ENCODE measurements at places on chromosomes 6 and 20.

DNA sequence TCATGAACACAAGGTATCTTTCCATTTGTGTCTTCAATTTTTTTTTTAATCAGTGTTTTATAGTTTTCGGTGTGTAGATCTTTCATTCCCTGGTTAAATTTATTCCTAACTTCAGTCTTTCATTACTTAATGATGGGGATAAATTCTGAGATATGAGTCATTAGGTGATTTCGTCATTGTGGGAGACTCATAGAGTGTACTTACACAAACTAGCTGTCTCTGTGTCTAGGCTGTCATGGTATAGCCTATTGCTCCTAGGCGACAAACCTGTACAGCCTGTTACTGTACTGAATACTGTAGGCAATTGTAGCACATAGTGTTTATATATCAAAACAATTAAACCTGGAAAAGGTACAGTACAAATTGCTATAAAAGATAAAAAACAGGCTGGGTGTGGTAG lies 42.1 kb downstream of the SMAP1 start:
- no peak for DNase-seq

GRCh38 chr6:162777091-162777490 lies 49.3 kb downstream of the PACRG start:
- no peak for DNase-seq

- no peak for DNase-seq
Observed at GRCh38 chr6:129590408-129591022, 119.5 kb downstream of the ARHGAP18 start.

- DNase-seq, result no peak
Observed at GRCh38 chr20:61558726-61559125, 306.7 kb downstream of the CDH4 start.

DNA sequence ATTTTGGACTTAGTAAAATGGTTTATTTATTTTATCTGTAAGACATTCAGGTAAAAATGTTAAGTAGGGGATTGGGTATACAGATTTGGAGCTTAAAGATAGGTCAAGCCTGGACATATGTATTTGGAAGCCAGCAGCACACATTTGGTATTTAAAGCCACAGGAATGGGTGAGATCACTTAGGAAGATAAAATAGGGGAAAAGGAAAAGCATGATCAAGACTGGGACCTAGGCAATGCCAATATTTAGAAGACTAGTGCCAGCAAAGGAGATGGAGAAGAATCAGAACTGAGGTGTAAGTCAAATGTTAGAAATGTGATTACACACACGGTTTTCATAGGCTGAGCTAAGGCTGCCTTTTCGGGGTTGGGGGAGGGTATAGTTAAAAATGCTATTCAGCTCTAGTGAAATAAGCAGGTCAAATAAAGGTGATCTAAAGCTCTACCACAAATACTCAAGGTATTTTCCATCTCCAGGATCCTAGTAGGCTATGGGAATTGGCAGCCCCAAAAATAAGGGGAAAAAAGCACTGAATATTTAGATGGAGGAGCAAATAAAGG lies 20.6 kb downstream of the SLC2A12 start:
- DNase-seq, result no peak

DNA sequence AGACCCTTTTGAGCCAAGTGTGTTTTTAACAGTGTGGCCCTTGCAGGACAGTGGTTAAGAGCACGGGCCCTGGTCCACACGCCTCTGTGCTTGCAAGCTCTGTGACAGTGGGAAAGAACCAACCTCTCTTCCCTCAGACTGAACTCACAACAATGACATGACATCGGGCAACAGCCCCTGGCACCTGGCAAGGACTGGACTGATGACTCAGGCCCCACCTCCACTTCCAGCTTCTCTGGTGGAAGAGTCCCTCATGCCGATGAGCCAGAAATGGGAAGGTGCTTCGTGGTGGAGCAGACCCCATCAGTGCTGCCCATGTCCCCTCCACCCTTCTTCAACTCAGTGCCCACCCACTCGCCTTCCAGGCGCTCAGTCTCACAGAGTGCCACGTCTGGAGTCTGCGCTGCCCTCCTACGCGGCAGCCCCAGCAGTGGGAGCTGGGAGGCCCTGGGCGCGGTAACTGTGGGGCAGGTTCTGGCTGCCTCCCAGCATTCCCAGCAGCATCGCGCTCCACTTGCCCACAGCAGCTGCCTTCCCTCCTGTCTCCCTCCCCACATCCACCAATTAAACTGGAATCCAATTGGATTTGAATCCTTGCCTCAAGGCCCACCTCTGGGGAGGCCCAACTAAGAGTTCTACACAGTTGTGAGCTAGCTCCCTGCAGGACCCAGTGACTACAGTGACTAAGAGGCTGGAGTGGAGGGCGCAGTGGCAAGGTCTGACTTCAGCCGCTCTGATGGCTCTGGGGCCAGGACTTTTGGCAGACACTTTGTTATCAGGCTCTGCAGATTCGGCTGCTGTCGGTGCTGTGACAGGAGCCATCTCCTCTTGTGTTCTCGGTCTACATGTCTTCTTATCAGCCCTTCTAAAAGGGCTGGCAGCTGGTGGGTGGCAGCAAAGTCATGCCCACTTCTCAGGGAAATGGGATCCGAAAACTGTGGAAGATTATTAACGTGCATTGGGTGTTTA lies 156.8 kb upstream of the MLN start:
- no peak for DNase-seq

- DNase-seq, result no peak
Observed at GRCh38 chr6:125201961-125202729, 48.6 kb downstream of the TPD52L1 start.

DNA sequence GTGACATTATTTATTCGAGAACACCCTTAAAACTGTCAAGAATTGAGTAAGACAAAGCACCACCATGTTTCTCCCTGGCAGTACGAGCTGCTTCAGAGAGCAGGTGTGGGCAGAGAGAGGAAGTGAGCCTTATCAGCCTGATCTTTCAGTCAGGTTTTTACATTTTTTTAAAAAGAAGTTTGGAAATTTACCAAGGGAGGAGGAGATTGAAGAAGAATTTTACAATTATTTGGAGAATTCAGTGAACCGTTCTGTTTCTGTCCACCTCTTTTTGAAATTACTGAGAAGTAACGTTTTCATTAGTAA lies 75.5 kb downstream of the ZDHHC14 start:
- no peak for DNase-seq

DNA sequence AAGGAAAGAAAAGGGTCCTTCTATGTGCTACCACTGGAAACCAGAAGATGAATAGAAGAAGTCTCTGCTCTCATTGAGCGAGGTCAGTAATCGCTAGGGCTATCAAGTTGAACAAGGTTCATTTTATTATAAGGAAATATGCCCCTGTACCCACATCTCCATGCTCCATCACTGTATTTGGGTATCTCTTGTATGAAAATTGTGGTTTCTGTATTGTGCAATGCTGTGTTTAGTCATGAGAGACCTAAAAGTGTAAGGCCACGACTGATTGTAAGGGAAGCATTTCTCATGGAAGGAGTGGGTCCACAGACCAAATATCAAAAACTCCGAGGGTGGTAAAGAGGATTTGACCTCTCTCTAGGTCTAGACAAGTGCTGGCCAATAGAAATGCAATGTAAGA lies 3.6 kb upstream of the HS3ST5 start:
- no peak for DNase-seq

All from stimulated activated CD4-positive, alpha-beta T cell treated with anti-CD3 and anti-CD28 coated beads, Interleukin-1b, Interleukin-23, amount 100 ng/mL, for 48 hours (primary cell).